Cardiac fibroblast (primary cell): ENCODE measurements at places on chromosomes 13 and 19.

DNA sequence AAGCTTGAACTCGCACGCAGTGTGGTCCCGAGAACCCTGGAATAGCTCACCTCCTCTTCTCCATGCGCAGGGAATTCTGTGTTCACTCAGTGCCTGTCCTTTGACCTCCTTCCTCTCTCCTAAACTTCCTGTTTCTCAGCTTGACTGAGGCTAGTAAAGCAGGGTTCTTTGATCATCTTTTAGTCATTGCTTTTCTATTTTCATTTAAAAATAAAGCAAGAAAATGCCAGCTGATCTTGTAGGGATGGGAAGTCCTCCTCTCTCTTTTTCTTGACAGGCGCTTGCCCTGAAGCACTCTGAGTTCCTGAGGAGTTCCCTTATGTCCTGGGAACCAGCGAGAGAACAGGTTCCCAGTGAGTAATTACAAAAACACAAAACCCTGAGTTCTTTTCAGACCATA lies 62.8 kb downstream of the ARHGEF7 start:
- DNase-seq, result peak; percentile 37

- no peak for DNase-seq
These were observed 11.9 kb upstream of the PSPC1 start for GRCh38 chr13:19794631-19795030.

DNA sequence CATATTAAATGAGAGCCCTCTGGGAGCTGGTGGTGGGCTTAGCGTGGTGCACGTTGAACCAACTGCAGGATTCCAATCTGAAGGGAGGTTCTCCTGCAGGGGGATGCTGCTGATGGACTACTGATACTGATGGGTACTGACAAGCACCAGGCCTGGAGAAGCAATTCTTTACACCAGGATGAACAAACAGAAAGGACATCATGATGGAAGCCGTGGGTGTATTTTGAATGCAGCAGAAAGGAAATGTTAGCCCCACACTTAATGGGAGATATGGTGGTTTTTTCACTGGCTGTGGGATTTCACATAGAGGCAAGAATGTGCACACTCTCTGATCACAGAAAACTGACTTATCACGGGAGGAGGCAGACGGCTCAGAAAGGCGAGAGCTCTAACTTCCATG lies 299.7 kb downstream of the TEX29 start:
- DNase-seq, result no peak

GRCh38 chr13:92843549-92843948 lies 383.1 kb upstream of the GPC6 start:
- peak; percentile 73 for DNase-seq

- no peak for DNase-seq
These were observed 9.1 kb downstream of the SERP2 start for GRCh38 chr13:44382635-44383145.

GRCh38 chr13:108549934-108550333 lies 79.5 kb upstream of the MYO16 start:
- no peak for DNase-seq
